ENCODE measurements at places on chromosomes 1 and 21.

GRCh38 chr1:50292276-50292675, 131.0 kb downstream of the DMRTA2 start:
- no peak for DNase-seq

DNA sequence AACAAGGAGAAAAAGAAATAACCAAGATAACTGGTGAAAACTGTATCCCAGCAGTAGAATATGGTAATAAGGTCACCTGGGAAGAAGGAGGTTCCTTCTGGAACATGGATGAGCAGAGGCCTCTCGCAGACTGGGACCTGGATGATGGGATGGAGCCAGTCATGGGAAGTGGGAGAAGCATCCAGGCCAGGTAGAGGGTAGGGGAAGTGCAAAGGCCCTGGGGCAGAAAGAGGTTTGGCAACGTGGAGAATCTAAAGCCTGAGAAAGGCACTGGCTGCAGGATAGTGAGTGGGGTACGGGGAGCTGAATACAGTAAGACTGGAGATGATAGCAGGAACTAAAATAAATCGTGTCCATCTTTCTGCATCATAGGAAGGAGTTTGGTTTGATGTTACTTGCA, 96.1 kb upstream of the VAMP3 start:
- no peak for DNase-seq

GRCh38 chr1:210418863-210419650, 90.4 kb downstream of the HHAT start:
- DNase-seq, result no peak

GRCh38 chr21:25995278-25995677, 175.3 kb downstream of the APP start:
- no peak for DNase-seq

DNA sequence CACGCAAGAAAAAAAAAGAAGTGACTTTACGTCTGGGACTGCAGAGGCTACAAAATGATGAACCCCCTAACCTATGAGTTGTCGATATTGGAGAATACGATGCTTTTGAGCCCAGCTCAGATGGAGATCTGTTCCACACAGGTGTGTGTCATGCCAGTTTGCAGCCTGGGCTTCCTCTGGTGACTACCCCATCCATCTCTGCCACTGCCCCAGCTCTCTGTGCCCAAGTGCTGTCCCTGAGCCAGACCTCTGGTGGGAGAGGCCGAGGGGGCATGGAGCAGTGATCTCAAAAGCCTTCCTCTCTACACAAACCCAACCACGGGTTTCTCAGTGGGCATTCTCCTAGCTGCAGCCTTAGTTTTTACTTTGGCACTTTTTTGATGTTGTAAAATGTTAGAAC, 141.0 kb downstream of the CLIC6 start:
- no peak for DNase-seq

- no peak for DNase-seq
Observed at GRCh38 chr21:44711327-44712202, at the start of gene TSPEAR. TSS of gene TSPEAR (minus strand) at chr21:44711572. CDS start at chr21:44711514, 58 bp downstream.

GRCh38 chr1:51969038-51969705, 21.3 kb downstream of the RAB3B start:
- DNase-seq, result no peak

- no peak for DNase-seq
Observed at GRCh38 chr1:203041351-203041932, 15.2 kb downstream of the PPFIA4 start.

- DNase-seq, result no peak
Observed at GRCh38 chr1:235013512-235013911, 115.1 kb downstream of the TOMM20 start.

- no peak for DNase-seq
Observed at GRCh38 chr1:21864730-21865129, 52.7 kb downstream of the LDLRAD2 start.

- no peak for DNase-seq
Observed at GRCh38 chr1:216476341-216476740, 53.1 kb upstream of the USH2A start.

- no peak for DNase-seq
Observed at GRCh38 chr1:58621391-58621790, 44.3 kb upstream of the TACSTD2 start.

- no peak for DNase-seq
Observed at GRCh38 chr1:153608742-153609584, 4.0 kb downstream of the S100A16 start.

DNA sequence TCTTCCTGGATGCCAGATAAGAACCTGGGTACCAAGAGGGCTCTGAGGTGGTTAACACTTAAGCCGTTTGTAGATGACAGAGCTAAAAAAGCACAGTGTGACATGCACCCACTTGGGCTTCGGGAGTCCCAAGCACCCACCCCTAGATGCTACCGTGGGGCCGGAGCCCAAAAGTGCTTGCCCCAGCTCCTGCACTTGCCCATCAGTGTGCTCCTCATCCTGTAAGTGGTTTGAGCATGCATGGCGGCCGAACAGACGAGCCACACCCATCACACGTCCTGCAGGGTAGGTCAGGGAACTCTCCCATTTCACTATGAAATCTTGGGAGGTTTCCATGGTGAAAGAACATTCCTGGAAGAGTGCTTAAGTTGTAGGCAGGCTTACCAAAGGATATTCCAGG, 158.9 kb upstream of the TNR start:
- no peak for DNase-seq

- no peak for DNase-seq
Observed at GRCh38 chr1:10528066-10529014, 53.6 kb downstream of the PEX14 start.

GRCh38 chr1:61368876-61369275, 286.5 kb downstream of the NFIA start:
- DNase-seq, result no peak

GRCh38 chr1:23421753-23422240, 2.8 kb downstream of the TCEA3 start:
- DNase-seq, result no peak

Data from activated T-helper 1 cell treated with anti-CD3 and anti-CD28 coated beads, Interleukin-2, amount 50 U/mL, for 16 hours (primary cell).